ENCODE measurements at places on chromosomes 1 and 21.

GRCh38 chr1:180094705-180095295 lies 59.9 kb upstream of the QSOX1 start:
- no peaks in the 10 kb centered on the region for H3K27me3 ChIP-seq
- peaks cover 11% of the 10 kb centered on the region for H3K4me1 ChIP-seq
- H3K36me3 ChIP-seq: peaks cover 82% of the 10 kb centered on the region
- H3K4me3 ChIP-seq: no peak overlapping the region

DNA sequence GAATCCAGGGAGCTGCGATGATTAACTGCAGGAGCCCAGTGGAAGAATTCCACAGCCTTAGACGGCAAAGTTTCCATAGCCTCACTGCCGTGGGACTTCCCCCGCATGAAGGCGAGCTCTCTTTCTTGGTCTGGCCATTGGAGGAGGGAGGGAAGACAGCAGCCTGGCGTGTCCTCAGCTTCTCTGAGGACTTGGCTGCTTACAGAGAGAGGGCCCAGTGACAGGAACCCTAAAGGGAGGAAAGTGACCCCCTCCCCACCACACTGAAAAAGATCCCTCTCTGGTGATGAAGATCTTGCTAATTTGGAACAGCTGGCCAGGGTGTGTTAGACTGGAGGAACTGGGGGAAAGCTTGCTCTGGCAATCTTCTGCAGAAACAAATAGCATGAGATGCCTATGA lies 41.0 kb downstream of the ATP2B4 start:
- no peak for DNase-seq
- peaks cover 6% of the 10 kb centered on the region for H3K27me3 ChIP-seq
- H3K4me1 ChIP-seq: peaks cover 62% of the 10 kb centered on the region
- H3K4me3 ChIP-seq: no peak overlapping the region
- peaks cover 7% of the 10 kb centered on the region for H3K36me3 ChIP-seq
- H3K27ac ChIP-seq: peak overlapping the region; percentile 48

- H3K4me1 ChIP-seq: peaks cover 60% of the 10 kb centered on the region
- DNase-seq: peak; percentile 91
- H3K27me3 ChIP-seq: peaks cover 6% of the 10 kb centered on the region
Measured at GRCh38 chr1:16167331-16168143, 11.7 kb upstream of the EPHA2 start.

GRCh38 chr1:218347723-218348627 lies 2.8 kb downstream of the TGFB2 start:
- no peak for DNase-seq
- H3K4me3 ChIP-seq: no peak overlapping the region
- no peaks in the 10 kb centered on the region for H3K36me3 ChIP-seq
- H3K27ac ChIP-seq: no peak overlapping the region
- peaks cover 37% of the 10 kb centered on the region for H3K4me1 ChIP-seq

GRCh38 chr1:79259390-79260336 lies 253.1 kb upstream of the ADGRL4 start:
- DNase-seq: no peak
- no peaks in the 10 kb centered on the region for H3K27me3 ChIP-seq
- H3K27ac ChIP-seq: no peak overlapping the region
- no peaks in the 10 kb centered on the region for H3K36me3 ChIP-seq

GRCh38 chr1:94862718-94863117 lies 42.6 kb downstream of the SLC44A3 start:
- H3K4me1 ChIP-seq: peaks cover 77% of the 10 kb centered on the region
- H3K4me3 ChIP-seq: no peak overlapping the region
- H3K27ac ChIP-seq: no peak overlapping the region
- H3K27me3 ChIP-seq: no peaks in the 10 kb centered on the region

DNA sequence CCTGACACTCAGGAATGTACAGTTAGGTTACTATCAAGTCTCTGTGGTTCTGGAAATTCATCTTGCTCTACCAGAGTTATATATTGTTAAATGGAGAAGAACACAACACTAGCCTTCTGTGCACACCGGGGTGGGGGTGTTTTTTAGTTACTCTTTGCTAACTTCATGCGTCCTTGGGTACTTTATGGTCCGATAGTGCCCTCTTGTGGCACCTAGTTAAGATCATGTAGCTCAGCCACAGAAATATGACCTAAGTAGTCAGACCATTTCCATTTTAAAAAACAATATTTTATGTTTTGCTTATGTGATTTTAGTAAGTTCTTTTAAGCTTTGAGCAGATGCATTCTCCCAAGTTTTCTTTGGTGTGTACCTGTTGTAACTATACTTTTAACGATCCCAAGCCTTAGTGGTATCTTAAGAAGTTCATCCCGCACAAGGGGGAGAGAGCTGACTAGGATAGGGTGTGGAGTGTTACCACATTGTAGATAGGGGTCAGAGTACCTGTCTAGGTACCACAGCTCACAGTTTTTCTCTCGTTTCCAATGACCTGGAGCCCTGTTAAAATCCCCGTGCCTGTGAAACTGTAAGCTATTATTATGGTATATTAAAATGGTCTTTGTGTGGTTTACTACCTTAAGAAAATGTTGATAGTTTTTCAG lies 20.6 kb upstream of the SH3D21 start:
- H3K4me3 ChIP-seq: no peak overlapping the region
- peaks cover under 1% of the 10 kb centered on the region for H3K4me1 ChIP-seq

DNA sequence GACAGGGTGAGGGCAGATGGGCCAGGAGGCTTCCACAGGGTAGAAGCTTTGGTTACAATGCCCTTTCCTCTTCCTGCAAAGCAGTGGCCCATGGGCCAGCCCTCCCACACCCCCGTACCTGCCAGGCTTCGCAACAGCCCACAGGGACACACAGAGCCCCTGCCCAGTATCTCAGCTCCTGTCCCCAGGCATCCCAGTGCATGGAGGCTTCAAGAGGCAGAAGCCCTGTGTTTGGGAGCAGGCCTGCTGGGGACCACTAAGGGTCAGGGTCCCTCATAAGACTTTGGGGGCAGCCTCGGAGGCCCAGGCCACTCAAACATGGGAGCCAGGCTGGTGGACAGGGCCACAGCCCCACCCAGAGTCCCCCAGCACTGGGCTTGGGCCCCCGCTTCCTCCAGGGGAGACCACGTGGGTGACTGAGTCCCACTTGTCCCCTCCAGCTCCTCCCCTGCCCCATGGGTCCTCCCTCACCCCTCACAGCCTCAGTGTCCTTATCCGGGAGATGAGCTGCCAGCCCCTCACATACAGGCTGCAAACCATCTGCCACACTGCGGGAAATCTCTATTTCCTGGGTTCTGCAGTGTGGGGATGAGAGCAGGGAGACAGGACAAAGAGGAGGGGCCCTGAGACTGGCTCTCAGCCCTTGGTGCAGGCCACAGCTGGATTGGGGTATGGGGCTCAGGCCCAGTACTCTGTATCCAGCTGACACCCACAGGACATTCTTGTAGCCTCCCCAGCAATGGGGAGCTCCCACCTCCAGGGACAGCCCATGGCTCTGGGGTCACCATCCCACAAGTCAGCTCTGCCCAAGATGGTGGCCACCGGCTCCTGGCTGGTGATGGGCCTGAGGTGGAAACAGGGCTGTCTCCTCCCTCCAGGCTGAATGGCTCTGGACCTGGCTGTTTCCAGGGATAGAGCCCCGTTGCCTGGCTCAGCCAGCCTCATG lies 50.7 kb downstream of the WNT9A start:
- H3K4me3 ChIP-seq: no peak overlapping the region
- peaks cover 31% of the 10 kb centered on the region for H3K4me1 ChIP-seq
- peaks cover 6% of the 10 kb centered on the region for H3K27me3 ChIP-seq
- H3K36me3 ChIP-seq: no peaks in the 10 kb centered on the region
- H3K27ac ChIP-seq: no peak overlapping the region
- DNase-seq: no peak

GRCh38 chr1:74286414-74286813 lies 51.2 kb downstream of the TNNI3K start:
- no peak overlapping the region for H3K4me3 ChIP-seq
- H3K36me3 ChIP-seq: no peaks in the 10 kb centered on the region
- DNase-seq: no peak
- H3K27ac ChIP-seq: no peak overlapping the region

GRCh38 chr1:23196627-23197328 lies 20.5 kb downstream of the HTR1D start:
- H3K4me1 ChIP-seq: no peaks in the 10 kb centered on the region
- no peak for DNase-seq
- peaks cover 6% of the 10 kb centered on the region for H3K27me3 ChIP-seq
- H3K27ac ChIP-seq: no peak overlapping the region
- H3K36me3 ChIP-seq: no peaks in the 10 kb centered on the region

DNA sequence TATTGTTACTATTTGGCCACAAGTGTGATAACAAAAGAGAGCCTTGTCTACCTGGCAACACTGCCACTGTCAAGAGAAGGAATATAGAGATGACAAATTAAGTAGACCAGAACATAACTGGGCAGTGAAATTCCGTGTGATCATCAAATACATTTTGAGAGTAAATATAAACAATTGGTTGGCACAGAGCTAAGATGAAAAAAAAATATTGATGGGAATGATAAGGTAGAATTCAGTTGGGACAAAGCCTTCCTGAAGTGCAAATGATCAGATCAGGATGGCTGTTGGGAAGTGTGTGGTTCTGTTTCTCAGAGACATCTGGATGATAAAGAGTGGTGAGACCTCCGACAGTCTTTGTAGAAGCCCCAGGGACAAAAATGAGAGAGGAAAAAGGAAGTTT lies 205.5 kb upstream of the CAMK1G start:
- no peaks in the 10 kb centered on the region for H3K36me3 ChIP-seq
- H3K4me1 ChIP-seq: peaks cover 41% of the 10 kb centered on the region
- no peak overlapping the region for H3K27ac ChIP-seq
- no peak overlapping the region for H3K4me3 ChIP-seq
- no peak for DNase-seq

- H3K36me3 ChIP-seq: no peaks in the 10 kb centered on the region
- peaks cover 18% of the 10 kb centered on the region for H3K4me1 ChIP-seq
- H3K27me3 ChIP-seq: peaks cover 6% of the 10 kb centered on the region
- H3K4me3 ChIP-seq: no peak overlapping the region
Measured at GRCh38 chr1:160459056-160459455, 58.7 kb downstream of the VANGL2 start.

GRCh38 chr1:56399795-56400194 lies 179.6 kb downstream of the PLPP3 start:
- H3K36me3 ChIP-seq: no peaks in the 10 kb centered on the region
- peaks cover 8% of the 10 kb centered on the region for H3K27me3 ChIP-seq
- H3K4me3 ChIP-seq: no peak overlapping the region
- H3K27ac ChIP-seq: no peak overlapping the region
- no peak for DNase-seq
- H3K4me1 ChIP-seq: peaks cover 13% of the 10 kb centered on the region

DNA sequence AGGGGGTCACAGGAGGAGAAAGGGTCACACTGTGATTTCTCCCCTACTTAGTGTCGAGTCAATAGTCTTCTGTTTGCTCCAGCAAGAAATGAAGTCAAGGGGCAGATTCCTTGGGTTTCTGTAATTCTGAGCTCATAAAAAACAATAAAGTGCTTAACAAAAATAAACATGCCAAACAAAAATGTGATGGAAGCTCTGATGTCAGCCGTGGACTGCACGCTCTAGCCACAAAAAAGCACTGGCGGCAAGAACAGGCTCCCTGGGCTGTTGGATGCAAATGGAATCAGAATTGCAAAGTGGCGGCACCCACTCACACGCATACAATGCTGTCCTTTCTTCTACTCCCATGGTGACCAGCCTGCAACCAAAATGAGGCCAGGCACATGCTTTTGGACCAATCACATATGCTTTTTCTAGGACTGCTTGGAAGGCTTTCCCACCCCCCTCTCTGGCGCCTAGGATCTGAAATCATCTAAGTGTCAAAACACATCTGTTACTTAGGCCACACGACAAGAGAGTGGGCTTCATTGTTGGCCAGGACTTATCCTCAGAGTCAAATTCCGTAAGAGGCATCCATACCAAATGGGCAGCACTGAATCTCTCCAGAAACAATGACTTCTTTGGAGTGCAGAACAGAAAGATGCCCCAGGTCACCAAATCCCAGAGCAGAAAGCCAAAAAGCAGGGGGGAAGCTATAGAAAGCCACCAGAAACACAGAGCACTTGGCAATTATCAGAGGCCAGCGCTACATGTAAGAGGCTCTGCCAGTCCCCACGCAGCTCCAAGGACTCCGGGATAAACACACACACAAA lies 9.2 kb downstream of the C1orf198 start:
- no peak overlapping the region for H3K4me3 ChIP-seq
- H3K27me3 ChIP-seq: no peaks in the 10 kb centered on the region
- H3K4me1 ChIP-seq: peaks cover 43% of the 10 kb centered on the region
- peaks cover 62% of the 10 kb centered on the region for H3K36me3 ChIP-seq
